Naive B cell (primary cell): ENCODE measurements at places on chromosomes 7 and 10.

- no peaks in the 10 kb centered on the region for H3K36me3 ChIP-seq
- no peaks in the 10 kb centered on the region for H3K27me3 ChIP-seq
- no peak overlapping the region for H3K27ac ChIP-seq
These were observed 265.9 kb upstream of the DGKB start for GRCh38 chr7:15168489-15168888.

DNA sequence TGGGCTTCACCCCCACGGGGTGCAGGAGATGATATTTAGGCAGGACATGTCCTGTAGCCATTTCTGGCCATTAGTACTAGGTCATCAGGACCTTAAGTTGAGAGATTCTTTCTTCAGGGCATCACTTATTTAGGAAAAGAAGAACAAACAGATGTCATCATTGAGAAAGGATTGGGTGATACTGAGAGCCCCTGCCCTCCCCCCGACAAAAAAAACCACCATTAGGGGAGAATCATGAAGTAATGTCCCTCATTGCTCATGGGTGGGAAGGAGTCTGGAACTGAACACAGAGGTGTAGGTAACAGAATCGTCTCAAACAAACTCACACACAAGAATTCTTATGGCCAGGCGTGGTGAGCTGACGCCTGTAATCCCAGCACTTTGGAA is 6.4 kb upstream of the ORAI2 start:
- peak overlapping the region; percentile 82 for H3K4me3 ChIP-seq
- H3K36me3 ChIP-seq: no peaks in the 10 kb centered on the region
- peaks cover 55% of the 10 kb centered on the region for H3K4me1 ChIP-seq
- peak overlapping the region; percentile 100 for H3K27ac ChIP-seq

DNA sequence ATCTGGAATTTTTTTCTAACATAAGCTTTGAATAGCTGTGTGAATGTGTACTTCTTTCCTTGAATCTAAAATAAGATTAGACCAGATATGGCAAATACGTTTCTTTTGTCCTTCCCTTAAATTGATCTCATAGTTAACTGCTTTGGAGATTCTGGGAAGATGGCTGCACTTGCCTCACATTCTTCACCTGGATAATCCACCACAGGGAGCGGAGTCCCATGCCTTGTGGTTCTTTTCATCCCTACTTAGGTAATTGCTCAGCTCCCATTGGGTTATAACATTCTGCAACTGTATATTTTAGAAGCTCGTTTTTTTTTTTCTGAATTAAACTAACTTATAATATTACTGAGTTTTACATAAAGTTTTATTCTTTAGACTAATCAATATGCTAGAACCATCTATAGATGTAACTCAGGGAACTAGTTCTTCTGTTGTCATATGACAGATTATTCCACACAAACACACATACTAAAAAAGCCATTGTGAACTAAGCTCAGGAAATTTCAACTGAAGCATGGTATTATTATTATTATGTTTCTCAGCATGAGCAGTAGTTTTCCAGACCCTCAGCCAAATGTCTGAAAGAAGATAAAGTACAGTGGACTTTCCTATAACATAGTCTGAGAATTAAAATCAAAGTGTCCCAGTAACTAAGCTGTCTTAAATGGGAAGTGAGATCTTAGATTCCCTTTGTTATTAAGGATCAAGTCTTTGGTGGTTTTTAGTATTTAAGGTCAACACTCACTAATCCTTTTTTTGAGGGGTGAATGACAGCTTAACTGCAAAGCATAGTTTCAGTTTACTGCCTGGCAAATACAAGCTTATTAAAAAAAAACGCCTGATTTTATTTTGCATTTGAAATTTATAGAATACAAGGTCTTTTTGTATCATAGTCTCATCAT is 182.3 kb downstream of the PPP1R9A start:
- no peak for DNase-seq
- peaks cover under 1% of the 10 kb centered on the region for H3K4me1 ChIP-seq
- H3K27ac ChIP-seq: no peak overlapping the region

- no peak overlapping the region for H3K4me3 ChIP-seq
- H3K4me1 ChIP-seq: no peaks in the 10 kb centered on the region
- no peak for DNase-seq
- H3K27ac ChIP-seq: no peak overlapping the region
- H3K36me3 ChIP-seq: peaks cover 14% of the 10 kb centered on the region
These were observed 35.7 kb upstream of the EEPD1 start for GRCh38 chr7:36117203-36117840.

GRCh38 chr10:122709971-122710370 is 10.3 kb upstream of the C10orf120 start:
- H3K36me3 ChIP-seq: no peaks in the 10 kb centered on the region
- H3K4me3 ChIP-seq: no peak overlapping the region
- no peaks in the 10 kb centered on the region for H3K4me1 ChIP-seq
- peaks cover 12% of the 10 kb centered on the region for H3K27me3 ChIP-seq

DNA sequence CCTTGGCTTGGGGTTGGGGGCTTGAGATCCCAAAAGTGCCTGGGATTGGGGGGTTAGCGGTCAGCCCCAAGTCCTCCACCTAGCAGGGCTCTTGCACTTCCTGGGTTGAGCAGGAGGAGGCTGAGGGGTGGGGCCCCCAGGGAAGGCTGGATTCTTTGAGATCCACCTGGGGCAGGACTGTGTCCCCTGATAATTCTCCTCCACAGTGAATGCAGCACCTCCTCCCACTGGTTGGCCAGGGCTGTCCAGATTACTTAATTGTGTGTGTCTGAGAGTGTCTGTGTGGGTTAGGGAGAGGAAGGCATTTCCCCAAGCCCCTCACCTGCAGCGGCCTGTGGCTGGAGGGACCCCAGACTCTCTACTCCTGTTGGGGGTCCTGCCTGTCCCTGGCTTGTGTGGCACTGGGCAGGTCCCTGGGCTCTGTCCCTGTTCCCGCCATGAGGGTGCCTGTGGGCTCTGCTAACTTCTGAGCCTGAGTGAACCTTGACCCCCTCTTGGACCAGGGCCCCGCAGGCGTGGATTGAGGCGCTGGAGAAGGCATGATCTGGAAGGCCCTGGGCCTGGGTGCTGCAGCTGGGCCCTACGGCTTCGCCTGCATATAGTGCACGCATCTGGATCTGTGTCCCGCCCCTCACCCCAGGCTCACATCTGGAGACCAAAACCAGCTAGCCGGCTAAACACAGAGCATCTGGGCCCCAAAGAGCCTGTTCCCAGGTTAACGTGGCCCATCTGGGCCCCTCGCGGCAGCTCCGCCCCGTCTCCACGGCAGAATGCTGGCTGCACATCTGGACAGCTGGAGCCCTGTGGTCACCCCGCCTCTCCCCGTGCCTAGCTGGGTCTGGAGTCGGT is 10.4 kb downstream of the TMEM270 start:
- no peak overlapping the region for H3K4me3 ChIP-seq
- no peaks in the 10 kb centered on the region for H3K36me3 ChIP-seq
- H3K4me1 ChIP-seq: no peaks in the 10 kb centered on the region
- DNase-seq: no peak
- H3K27me3 ChIP-seq: no peaks in the 10 kb centered on the region
- H3K27ac ChIP-seq: no peak overlapping the region

- peak overlapping the region; percentile 82 for H3K4me3 ChIP-seq
- H3K36me3 ChIP-seq: peaks cover 16% of the 10 kb centered on the region
- H3K27me3 ChIP-seq: no peaks in the 10 kb centered on the region
- peaks cover 30% of the 10 kb centered on the region for H3K4me1 ChIP-seq
- peak overlapping the region; percentile 66 for H3K27ac ChIP-seq
These were observed 66.5 kb upstream of the TNS3 start for GRCh38 chr7:47648275-47648925.
